ENCODE measurements at places on chromosomes 13 and 19.

- no peak for DNase-seq
Observed at GRCh38 chr13:48006396-48006795, 5.3 kb upstream of the SUCLA2 start.

DNA sequence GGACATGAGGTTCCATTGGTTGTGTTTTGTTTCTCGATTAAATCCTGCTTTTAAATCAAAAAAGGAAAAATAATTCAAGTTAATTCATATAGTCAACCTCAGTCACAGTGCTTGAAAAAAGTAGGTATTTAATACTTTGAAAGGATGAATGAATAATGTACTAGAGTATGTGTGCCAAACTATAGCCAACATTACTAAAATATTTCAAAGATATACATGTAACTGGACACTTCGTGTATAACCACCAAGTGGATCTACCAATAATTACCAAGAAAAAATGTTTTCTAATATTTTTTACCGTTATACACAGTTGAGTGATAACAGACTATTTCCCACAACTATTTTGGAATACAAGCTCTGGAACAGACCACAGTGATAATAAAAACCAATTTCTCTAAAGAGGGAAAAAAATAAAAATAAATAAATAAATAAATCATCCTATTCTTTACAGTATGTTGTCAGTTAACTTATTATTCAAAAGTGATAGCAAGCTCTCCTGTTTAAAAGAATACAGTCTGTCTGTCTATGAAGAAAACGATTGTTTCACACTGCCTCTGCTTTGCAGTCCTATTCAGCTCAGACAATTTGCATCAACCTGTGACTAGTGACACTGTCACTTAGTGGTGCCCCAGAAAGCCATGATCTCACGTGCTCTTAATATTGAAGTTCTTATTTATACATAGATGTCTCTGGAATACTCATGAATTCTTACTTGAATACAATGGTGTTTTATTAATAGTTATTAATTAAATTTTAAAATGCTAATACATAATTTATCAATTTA is 58.2 kb downstream of the UBL3 start:
- no peak for DNase-seq

DNA sequence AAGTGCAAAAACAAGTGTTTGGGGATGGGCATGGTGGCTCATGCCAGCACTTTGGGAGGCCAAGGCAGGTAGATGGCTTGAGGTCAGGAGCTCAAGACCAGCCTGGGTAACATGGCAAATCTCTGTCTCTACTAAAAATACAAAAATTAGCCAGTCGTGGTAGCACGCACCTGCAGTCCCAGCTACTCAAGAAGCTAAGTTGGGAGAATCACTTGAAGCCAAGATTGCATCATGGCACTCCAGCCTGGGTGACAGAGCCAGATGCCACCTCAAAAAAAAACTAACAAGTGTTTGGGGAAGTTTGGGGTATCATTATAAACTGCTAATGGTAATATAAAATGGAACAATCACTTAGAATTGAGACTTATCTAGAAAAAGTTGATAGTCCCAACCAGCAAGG is 24.6 kb downstream of the XPO4 start:
- no peak for DNase-seq

DNA sequence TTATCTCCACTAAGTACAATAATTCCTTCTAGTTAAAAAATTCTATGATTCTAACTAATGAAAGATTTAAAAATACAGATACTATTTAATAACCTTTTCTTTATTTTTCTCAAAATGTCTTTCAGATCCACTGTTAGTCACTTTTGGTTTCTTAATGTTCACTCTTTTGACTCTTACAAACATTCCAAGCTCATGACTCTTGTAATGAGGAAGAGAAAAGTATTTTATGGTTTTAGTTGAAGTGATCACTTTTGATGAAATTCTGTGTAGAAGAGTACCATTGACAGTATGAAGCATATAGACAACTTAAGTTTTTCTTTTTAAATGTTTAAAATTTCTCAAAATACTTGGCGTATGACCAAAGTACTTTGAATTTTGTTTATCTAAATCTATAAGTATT is 27.8 kb downstream of the COG3 start:
- DNase-seq, result no peak

DNA sequence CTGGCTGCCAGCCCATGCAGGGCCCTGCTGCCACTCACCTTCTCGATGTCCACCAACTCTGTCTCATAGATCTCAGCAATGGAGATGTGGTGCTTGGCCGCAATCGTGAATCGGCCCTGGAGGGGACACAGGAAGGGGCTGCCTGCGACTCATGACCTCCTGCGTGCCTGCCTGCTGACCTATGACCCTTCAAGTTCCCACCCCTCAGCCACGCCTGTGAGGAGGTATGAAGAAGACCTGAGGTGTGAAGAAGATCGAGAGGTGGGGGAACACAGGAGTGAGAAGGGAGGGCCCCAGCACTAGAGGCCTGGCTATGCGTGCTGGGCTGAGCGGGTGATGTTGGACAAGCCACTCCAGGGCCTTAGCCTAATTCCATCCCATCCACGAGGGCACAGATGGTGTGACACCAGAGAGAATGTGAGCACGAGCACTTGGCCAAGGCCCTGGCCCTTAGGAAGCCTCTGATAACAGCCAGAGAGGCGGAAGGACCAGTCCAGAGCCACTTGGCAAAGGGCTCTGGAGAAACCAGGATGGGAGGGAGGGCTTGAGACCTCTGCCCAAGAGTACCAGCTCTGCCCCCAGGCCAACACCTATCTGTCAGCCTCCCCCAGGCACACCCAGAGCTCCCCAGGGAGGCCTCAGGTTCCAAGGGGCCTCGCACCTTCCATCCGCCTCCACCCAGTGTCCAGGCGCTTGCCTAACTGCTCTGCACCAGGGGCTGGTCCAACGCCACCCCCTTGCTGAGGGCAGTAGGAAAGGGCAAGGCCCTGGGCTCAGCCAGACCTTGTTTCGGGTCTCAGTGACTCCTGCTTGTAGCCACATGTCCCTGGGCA is 9.6 kb upstream of the KPTN start:
- DNase-seq, result no peak

DNA sequence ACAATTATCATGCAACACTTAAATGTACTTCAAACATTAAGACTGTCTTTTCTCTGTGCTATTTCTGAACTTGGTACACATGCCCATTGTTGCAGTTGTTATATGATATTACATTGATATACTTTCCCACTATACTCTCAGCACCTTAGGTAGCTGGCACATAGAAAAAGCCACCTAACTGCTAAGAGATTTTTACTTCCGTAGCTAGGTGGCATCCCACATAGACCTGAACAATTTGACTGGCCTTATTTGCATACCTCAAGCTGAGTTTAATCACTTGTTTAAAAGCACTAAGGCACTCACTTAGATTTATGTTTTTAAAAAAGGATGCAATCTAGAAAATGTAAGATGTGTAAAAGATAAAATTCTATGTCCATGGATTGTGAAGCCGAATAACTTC is 194.2 kb downstream of the POU4F1 start:
- no peak for DNase-seq

DNA sequence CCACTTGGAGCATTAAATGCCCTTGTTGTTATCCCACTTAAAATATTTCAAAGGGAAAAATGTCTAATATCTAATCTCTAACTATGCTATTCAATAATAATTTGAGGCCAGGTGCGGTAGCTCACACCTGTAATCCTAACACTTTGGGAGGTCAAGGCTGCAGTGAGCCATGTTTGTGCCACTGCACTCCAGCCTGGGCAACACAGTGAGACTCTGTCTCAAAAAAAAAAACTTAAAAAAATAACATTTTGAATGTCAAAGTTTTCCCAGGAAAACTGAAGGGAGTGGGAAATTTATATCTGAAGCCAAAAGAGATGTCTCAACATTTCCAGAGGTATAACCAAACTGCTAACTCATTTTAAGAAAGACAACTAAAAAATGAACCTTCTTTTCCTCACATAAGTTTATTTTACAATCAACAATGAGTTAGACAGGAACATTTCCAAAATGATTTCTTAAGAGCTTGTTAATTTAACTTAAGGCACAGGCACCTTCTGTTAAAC is 47.9 kb downstream of the CAB39L start:
- DNase-seq, result no peak

DNA sequence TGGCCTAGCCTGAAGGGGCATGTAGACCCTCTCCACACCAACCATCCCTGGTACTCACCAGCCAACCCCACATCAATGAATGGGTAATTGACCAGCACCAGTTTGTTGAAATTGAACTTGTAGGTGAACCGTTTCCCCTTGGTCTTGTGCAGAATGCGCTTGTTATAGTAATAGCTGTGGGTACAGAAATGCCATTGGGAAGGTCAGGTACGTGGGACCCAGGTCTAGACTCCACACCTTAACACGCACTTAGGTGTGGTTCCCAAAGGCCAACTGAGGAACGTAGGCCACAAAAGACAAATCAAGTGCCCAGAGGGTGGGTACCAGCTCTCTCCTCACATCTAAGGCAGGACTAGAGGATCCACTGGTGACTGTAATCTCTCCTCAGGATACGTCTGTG is 5.2 kb downstream of the ERF start:
- no peak for DNase-seq

- DNase-seq, result no peak
Observed at GRCh38 chr13:65964672-65965071, 1265.5 kb downstream of the PCDH9 start.
